ENCODE measurements at places on chromosomes 3 and 15.

DNA sequence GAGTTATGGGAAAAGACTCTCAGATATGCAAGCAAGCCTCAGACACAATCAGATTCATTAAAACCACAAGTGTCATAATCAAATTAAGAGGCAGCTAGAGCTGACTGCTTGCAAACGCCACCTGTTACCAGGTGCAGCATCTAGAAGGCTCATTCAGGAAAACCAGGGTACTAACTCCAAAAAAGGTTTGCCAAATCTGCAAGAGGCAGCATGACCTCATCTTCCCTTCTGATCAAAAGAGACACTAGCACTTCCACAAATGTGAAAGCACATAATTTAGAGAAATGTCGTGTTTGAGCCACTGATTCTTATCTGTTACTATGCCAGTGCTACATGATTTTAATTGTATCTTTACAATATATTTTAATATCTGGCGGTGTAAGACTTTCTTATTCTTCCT, 123.3 kb upstream of the NANOGP8 start:
- DNase-seq, result no peak

GRCh38 chr3:21356402-21356801, 394.6 kb downstream of the ZNF385D start:
- no peak for DNase-seq

- DNase-seq, result no peak
Observed at GRCh38 chr3:57091521-57092273, 31.2 kb downstream of the SPATA12 start.

DNA sequence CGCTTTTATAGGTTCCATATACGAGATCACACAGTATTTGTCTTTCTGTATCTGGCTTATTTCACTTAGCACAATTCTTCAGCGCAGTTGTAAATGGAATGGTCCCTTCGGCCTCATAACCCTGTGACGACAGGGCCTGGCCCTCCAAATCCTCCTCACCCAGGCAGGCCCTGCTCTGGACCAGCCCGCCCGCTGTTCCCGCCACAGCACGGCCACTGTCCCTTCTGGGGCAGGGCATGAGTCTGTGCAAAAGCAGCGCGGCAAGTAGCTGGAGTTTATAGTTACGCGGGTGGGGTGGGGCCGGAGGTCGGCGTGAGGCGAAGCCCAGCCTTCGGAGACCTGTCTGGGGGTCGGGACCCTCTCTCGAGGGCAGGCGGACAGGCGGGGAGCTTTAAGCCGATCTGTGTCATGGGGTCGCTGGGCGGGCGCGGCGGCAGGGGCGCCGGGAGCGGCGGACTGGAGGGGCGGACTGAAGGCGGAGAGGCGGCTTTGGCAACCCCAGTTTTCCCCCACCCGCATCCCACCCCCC, 543 bp downstream of the ARPIN start:
- DNase-seq, result no peak

- no peak for DNase-seq
Observed at GRCh38 chr3:152350776-152351175, 82.0 kb downstream of the MBNL1 start.

- no peak for DNase-seq
Observed at GRCh38 chr3:135081451-135081850, 286.4 kb downstream of the EPHB1 start.

DNA sequence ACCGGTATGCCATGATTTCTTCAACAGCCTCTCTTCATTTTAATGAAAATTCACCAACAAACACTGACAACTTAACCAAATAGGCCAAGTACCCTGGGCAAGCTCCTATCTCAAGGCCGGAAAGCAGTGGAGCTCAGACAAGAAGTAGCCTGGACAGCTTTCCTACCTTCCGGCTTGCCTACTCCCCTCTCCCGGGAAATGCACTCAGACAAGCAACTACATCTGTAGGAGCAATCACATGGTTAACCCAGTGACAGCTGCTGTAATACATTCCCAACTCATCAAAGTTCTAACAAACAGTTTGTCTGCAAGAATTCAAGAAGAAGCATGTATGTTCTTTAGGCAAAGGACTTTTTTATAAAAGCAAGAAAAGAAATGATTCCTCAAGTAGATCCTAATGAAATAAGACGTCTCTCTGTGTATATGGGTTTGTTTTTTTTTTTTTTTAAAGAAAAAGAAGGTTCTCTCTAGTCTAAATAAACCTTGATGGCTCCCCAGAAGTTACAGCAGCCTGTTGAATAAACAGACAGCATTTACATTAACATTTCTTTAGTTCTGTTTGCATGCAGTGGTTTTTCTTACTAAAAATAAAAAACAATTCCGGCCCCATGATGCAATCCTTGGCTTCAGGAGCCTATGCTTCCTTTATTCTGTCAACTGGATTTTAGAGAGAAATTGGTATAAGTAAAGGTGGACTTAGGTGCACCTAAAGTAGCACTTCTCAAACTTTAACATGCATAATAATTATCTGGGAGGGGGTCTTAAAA, 278.7 kb downstream of the NEK10 start:
- no peak for DNase-seq

GRCh38 chr15:67107014-67107812, 41.8 kb downstream of the SMAD3 start:
- DNase-seq, result no peak

GRCh38 chr3:46087871-46088270, 60.6 kb upstream of the XCR1 start:
- no peak for DNase-seq

DNA sequence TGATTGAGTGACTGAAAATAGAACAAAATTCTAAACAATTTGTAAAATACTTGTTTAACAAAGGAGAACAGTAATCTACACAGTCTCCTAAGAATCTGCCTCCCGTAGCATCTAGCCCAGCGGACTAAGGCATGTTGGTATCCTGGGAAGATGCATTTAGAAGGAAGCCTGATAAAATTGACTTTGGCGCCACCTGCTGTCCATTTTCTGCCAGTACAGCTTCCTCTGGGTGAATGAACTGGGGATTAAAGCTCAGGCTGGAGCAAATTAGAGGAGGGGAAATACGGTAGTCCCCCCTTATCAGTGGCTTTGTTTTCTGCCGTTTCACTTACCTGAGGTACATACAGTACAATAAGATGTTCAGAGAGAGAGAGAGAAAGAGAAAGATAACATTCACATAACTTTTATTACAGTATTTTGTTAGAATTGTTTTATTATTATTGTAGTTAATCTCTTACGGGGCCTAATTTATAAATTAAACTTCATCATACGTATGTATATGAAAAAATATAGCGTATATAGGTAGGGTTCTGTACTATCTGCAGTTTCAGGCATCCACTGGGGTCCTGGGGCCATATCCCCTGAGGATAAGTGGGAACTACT, 191.6 kb downstream of the GAP43 start:
- peak; percentile 62 for DNase-seq

DNA sequence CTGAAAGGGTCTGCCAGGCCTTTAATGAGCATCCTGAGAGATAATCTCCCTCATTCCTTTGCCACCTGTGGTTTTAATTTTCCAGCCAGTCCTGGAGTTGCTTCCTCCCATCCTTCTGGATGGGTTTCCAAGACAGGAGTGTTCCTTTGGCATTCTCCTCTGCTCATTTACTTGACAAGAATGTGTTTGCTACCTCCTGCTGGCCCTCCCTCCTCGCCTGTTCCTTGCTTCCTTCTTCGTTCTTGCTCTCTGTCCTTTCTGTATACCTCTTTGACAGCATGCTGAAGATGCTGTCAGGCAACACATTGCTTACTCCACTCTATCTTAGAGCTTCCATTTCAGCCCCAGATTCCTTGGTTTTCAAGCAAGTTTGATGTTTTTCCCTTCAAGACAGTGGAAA, 46.0 kb downstream of the ERC2 start:
- DNase-seq, result no peak

- DNase-seq, result no peak
Observed at GRCh38 chr3:65443739-65444446, 594.8 kb downstream of the MAGI1 start.

GRCh38 chr3:129116482-129116946, 5.1 kb downstream of the RAB43 start:
- no peak for DNase-seq

DNA sequence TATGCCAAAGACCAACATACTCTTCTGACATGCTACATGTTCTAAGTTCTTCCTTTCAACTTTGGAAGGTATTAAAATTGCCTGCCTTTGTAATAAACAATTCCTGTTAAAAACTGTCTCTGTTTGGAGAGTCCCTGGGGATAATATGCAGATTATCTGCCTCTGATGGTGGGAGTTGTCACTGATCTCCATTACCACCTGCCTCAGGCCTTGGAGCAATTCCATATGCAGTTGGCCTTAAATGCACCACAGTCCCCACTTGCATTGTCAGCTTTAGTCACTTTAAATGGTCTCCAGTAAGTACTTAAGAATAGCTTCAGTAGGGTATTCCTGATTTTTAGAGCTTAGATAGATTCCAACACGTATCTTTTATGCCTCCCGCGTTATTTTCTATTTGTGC, 121.1 kb upstream of the GOLIM4 start:
- no peak for DNase-seq

DNA sequence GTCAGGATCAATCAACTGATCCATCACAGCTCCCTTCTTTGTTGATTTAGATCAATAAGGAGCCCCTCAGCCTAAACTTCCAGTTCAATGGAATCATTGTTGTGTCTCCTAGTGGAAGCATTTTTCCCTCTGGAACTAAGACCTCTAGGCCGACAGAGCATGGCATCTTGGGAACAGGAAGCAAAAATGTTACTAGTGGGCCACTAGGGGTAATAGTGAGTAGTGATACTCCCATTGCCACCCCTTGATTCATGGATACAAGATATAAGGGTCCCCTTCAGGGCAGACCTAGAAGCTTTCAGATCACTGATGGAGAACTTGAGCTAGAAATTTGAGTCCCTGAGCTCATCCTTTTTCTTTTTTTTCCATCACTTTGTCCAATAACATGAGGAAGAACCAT, 40.4 kb upstream of the AZI2 start:
- no peak for DNase-seq

- no peak for DNase-seq
Observed at GRCh38 chr15:99594916-99595315, 29.1 kb downstream of the MEF2A start.

DNA sequence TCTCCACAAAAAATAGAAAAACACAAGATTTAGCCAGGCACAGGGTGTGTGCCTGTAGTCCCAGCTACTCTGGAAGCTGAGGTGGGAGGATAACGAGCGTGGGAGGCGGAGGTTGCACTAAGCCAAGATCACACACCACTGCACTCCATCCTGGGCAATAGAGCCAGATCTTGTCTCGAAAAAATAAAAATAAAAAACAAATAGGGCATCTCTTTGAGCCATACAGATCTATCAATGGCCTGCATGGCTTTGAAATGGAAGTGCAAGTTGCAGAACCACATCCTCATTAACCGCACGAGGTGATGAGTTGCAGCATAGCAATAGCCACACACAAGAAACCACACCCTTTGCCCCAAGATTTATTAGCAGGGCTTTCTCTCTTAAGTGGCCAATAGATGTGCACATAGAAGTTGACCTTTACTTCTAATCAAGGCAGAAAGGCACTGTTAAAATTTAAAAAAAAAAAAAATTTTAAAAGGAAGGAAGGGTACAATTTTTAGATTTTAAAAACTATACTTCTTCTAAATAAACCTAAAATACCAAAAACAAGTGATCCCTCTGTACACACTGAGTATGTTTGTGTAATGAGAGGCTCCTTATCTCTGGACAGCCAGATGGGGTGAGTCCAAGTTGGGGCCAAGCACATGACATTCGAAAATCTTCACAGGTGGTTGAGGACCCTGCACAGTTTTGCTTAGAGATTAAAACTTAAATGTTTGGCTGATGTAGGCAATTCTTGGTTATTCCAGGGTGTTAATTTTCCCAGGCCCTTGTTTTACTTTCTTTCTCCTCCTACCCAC, 53.4 kb downstream of the FILIP1L start:
- DNase-seq, result no peak

- no peak for DNase-seq
Observed at GRCh38 chr3:14867936-14868570, 49.3 kb downstream of the FGD5 start.

GRCh38 chr15:63920504-63921175, 86.9 kb upstream of the HERC1 start:
- DNase-seq, result no peak

GRCh38 chr15:97177151-97177577, 783.3 kb upstream of the ARRDC4 start:
- no peak for DNase-seq

GRCh38 chr15:43134157-43134635, 810 bp downstream of the TMEM62 start:
- DNase-seq, result no peak

DNA sequence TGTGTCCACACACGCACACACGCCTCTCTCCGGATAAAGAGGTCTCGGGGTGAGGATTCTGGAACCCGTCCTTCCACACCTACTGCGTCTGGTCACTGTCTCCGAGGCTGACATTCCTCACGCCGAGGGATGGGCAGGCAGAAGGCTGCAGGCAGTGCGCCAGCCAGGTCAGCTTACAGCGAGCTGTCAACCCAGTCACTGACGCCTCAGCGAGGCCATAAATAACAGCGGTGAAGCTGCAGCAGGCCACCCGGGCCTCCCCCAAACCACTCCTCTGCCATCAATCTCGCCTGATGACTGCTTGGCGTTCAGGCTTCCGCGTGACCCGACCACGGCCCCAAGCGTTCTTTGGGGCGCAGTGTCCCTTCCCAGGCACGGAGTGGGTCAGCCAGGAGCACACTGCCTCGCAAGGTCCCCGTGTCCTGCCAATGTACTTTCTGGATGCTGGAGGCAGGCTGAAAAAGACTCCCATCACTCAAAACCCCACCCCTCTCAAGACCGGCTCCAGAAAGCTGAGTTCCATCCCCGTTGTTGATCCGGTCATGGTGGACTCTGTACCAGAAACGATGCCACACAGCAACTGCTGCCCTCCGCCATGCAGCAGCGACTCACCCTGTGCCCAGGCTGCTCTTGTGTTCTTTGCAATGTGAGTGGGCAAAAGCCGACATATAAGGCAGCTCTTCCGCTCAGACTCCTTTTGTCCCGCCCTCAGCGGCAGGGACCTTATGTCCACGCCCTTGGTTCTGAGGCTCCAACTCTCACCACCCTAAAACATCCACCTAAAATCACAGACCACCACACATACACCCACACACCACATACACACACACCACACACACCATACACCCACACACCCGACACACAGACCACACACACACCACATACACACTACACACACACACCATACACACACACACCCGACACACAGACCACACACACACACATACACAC, 27.1 kb downstream of the CPN2 start:
- DNase-seq, result no peak

- DNase-seq, result no peak
Observed at GRCh38 chr3:191441687-191442086, 19.3 kb upstream of the PYDC2 start.

GRCh38 chr3:11807686-11808085, 39.0 kb downstream of the TAMM41 start:
- no peak for DNase-seq

GRCh38 chr3:122094693-122095092, 39.5 kb downstream of the CD86 start:
- no peak for DNase-seq

DNA sequence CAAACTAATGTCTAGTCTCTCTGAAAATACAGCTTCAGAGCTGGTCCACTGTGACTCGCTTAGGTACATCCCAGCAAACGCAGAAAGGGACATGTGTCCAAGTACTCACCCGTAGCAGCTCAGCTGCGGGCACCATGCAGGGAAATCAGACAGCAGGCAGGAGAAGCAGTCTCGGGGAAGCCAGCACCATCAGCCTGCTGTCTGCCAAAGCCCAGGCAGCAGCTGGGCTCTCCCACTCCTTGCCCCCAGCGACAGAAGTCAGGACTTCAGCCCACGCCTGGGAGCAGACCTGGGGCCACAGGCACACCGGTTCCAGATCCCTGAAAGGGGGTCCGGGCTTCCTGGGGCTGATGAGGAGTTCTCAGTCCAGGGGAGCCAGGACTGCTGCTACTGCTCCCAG, 34.9 kb downstream of the SEMA5B start:
- DNase-seq, result no peak

- DNase-seq, result no peak
Observed at GRCh38 chr3:167837466-167837865, 101.9 kb downstream of the SERPINI1 start.

Data from NCI-H1436 (cell line).